ENCODE measurements at places on chromosomes 7 and 10. TPM values are rescaled to one million over a fixed set of nuclear protein-coding genes. Genes with fewer than 3 reads are reported as not detected.

The ANKRD1 gene
- total RNA-seq, result 43.9 TPM

The COMTD1 gene
- total RNA-seq, result 55.3 TPM

The LIPF gene
- not detected for total RNA-seq

The FOXP2 gene
- total RNA-seq, result not detected
